Kidney epithelial cell (primary cell): ENCODE measurements at places on chromosomes 11 and 22.

DNA sequence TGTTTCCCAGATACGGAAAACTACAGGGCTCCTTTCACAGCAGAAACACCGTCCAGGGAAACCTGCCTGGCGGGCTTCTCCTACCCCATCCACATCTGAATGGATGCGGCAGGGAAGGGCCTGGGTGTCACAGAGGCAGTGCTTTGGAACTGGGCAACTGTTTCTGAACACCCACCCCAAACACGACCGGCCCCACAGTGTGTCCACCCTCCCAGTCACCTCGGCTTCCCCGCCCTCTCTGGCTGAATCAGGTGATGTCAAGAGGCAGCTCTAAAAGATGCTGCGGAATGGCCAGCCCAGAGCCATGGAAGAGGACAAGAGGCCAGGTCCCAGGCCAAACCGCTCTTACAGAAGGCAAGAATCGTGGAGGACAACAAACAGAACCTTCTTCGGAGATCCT lies 22.0 kb downstream of the IFT27 start:
- no peak for DNase-seq

DNA sequence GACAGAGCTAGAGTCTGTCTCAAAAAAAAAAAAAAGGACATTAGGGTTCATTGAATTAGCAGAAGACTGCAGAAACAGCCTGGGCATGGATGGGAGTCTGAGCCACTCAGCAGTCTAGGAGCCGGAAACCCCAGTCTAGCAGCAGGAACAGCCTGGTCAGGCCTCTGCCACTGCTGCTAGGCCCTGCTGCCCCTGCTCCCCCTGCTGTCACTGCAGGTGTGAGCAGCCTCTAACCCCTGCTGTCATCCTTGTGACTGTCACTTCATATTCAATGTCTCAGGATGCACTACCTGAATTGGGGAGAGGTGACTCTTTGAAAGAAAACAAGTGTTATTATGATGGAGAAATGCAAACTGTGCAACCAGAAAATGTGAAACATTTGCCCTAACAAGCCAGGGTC lies 7.0 kb upstream of the DDX17 start:
- DNase-seq = no peak

DNA sequence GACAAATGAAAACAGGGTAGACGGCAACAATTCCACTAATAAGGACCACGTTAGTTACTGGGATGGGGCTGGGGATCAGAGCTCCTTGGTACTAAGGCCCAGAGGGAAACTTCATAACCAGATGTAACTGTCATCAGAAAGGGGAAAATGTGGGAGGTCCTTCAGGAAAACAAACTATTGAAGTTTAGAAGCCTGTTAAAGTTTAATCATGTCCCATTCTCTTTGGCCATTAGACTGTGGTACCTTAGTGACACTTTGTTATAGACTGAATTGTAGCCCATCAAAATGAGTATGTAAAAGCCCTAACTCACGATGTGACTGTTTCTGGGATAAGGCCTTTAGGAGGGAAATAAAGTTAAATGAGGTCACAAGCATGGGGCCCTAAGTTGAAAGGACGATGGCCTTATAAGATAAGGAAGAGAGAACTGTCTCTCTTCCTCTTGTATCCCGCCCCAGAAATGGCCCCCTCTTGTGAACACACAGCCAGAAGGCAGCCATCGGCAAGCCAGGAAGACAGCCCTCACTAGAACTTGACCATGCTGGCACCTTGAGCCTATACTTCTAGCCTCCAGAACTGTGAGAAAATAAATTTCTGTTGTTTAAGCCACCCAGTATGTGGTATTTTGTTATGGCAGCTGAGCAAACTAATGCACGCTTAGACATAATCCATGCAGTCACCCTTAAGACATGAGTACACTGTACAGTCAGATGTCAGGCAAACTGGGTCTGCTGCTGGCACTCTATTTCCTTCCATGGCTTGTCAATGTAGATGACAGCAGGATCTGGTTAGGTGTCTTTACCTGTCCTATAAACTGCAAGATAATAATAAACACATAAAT lies 26.9 kb upstream of the USP47 start:
- DNase-seq = no peak

DNA sequence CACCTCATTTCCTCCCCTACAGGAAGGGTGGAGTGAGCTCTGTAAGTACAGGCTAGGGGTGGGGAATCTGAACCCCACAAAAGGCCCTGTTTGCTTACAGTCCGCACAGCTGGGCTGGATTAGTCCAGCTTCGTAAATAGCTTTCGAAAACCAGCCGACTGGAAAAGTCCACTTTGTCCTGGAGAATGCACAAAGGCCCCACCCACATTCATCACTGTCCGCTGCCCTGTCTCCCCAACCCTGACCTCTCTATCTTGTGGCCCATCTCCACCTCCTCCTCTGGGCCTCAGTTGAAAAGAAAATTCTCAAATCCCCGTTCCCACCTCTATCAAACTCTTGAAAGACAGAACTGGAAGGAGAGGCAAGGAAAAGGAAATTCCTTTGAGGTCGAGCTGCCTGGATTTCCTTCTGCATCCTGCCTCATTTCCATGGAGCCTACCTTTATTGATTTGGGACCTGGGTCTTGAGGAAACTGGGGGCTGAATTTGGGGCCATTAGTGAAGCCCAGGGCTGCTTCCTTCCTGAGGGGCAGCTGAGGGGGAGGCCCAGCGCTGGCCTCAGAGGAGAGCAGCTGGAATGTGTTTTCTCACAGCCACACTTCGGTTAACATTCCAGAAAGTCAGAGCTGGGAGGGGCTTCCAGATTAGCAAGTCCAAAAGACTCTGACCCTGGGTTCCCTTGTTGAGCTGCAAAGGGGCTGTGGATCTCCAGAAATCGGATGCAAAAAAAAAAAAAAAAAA lies 147.6 kb downstream of the FBXO7 start:
- no peak for DNase-seq

DNA sequence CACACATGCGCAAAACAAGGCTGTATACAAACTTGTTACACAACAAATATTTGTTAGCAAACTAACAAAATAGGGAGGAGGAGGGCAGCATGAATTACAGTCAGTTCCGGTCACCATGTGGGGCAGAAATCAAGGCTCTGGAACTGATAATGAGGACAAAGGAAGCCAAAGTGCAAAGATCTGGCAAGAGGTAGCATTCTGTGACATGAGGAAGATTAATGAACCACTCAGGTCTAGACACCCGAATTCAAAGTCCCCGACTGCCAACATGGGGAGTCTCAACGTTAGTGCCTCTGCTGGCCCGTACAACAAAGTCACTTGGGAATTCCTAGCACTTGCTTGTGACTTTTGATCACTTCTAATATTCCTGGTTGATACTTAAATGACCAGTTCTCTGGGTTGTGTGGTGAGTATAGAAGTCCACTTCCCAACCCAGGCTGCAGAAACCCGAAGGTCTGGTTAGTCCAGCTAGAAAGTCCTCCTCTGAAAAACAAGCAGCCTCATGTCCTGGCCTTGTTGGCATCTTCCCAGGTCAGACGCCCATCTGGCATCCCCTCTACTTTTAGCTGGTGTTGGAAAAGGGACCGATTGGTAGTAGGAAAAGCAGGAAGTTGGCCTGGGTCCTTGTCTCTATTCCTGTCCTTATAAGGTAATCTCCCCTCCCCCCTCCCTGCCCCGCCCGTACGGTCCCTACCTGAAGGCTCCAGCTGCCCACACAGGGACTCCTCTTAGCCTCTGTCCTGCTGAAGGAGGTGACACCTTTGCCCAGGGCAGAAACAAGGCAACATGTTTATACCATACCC lies 1.6 kb downstream of the SUN2 start:
- no peak for DNase-seq

DNA sequence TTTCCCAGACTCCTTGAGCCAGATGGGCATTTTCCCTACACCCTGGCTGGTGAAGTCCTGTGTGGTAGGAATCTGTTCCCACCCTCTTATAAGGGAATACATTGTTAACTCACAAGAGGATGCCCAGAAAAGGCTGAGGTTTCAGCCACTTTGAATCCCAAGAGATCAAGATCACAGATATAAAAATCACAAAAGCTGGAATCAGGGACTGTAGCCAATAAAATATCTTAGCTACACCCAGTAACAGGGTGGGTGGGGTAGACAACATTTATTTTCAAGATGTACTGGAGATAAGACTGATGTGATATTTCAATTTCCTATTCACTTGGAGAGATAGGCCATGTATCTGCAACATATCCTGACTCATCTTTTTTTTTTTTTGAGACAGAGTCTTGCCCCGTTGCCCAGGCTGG lies 50.3 kb downstream of the COPB1 start:
- DNase-seq = no peak

GRCh38 chr11:94897330-94897768 lies 76.0 kb downstream of the CWC15 start:
- DNase-seq = no peak

- no peak for DNase-seq
Observed at GRCh38 chr11:30002157-30002785, 14.6 kb downstream of the KCNA4 start.
